ENCODE measurements at places on chromosomes 4 and X. TPM values are rescaled to one million over a fixed set of nuclear protein-coding genes. Genes with fewer than 3 reads are reported as not detected.

GPR78 gene
- polyA plus RNA-seq: 1.1 TPM

DNA sequence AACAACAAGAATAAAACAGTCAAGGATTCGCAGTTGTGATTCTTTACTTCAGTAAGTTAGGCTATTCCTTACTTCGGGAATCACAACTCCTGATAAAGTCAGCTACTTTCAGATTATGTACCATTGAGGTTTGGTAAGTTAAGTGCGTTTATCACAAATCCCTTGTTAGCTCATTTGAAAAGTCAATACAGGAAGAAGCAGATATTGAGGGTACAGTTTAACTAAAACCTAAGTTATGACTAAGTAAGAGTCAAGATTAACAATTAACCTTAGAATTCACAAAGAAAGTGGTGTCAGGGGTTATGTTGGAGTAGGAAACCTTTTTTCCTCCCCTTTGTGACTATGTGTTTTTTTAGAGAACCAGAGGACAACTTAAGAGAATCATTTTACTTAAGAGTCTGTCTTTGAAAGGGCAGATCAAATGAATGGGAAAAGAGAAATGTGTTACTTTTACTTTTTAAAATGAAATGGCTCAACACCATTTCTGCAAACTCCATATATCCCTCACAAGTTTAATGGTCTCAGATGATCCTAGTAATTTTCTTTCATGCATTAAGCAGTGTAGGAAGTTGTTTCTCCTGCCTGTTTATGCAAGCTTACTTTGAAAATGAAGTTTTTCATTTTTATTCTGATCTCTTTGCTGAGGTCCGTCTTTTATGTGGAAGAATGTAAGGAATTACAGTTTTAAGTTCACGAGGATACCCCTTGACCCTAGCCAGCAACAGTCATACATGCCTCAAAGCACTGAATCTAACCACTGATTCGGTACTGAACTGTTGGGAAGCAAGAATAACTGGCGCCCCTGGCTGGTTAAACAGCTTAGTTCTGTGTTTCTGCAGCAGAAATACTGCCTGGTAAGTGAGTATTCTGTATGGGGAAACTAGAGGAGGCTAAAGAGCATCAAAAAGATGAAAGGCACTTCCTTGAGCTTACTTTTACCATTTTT lies 211.7 kb downstream of the SLC4A4 start:
- peak; percentile 40 for DNase-seq

- no peak for DNase-seq
Measured at GRCh38 chr4:4388836-4389575, 2.1 kb downstream of the NSG1 start.

GRCh38 chr4:26296021-26296420 lies 24.8 kb upstream of the RBPJ start:
- no peak for DNase-seq

GRCh38 chr4:513327-513726 lies 14.3 kb downstream of the PIGG start:
- DNase-seq: no peak

- DNase-seq: no peak
Measured at GRCh38 chr4:181224852-181225251, 1018.4 kb upstream of the TENM3 start.

- no peak for DNase-seq
Measured at GRCh38 chrX:40015693-40016092, 82.1 kb downstream of the BCOR start.

DNA sequence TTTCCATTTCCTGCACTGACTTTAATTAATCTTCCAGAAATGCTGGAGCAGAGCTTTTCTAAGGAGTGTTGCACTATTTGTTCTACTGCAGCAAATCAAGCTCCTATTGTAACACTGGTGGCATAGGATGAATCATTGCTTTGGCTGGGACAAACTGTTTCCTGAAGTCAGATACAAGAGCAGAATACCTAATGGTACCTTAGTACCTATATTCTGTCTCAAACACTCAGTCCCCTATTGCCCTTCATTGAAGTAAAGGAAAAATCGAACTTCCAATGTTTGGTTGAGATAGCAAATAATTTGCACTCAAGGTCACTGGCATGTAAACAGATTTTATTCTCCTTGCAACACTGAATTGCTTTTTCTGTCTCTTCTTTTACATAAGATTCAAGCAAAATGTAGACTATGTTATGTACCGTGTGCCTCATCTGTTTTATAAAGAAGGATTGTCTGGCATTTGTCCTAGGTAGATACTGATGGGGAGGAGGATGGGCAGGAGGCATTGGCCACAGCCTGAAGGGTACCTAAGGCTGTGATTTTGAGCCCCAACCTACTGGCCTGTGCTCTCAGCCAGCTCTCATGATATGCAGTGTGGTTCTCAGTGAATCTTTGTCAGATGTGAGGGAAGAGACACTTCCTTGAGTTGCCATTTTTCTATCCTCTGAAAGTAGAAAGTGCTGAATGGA lies 141.6 kb downstream of the AASDH start:
- no peak for DNase-seq

DNA sequence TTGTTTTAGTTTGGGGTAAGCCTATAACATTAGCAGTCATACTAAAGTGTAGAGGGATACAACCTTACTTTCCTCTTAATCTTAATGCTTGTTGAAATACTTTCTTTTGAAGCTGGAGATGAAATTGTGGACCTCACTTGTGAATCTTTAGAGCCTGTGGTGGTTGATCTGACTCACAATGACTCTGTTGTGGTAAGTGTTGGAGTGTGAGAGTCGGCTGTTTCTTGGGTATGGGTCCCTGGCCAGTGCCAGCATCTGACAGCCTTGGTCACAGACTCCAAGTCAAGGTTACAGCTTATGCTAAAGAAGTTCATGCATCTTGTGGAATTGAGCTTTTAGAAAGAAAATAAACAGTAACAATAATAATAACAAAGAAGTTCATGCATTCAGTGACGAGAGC lies 31.6 kb downstream of the RNF4 start:
- no peak for DNase-seq

DNA sequence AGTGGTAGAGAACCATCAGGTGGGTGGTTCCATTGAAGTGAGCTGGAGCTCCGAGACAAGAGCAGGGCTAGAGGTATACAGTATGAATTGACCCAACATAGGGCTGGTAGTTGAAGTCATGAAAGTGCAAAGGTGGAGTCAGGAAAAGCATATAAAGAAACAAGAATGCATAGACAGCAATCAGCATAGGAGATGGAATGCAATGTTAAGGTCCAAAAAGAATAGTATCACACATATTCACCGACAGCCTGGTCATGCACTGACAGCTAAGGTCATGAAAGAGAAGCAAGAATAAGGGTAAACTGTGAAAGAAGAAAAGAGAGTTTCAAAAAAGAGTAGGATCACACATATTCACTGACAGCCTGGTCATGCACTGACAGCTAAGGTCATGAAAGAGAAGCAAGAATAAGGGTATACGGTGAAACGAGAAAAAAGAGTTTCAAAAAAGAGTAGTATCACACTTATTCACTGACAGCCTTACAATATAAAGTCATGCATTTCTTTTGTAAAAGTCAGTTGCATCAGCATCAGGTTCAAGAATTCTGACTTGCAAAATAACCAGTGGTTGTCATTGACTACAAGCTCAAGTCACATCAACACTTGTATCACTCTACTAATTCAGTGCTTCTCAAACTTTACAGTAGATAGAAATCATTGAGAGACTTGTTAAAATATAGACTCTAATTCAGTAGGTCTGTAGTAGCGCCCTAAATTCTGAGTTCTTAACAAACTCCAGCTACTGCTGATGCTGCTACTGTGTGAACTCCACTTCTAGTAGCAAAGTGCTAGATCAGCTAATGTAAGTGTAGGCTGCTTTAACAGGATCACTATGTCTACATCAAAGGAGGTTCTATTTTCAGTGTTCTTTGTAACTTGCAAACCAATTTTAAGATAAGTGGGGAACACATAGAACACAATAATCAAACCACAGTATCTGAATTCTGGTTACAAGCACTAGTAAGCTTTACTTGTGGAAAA lies 221.9 kb downstream of the PDGFC start:
- DNase-seq: no peak

- no peak for DNase-seq
Measured at GRCh38 chr4:98522636-98523395, 135.6 kb downstream of the TSPAN5 start.

Measured in left kidney (tissue), 8 donors.